ENCODE measurements at places on chromosomes 12 and 14.
A peak's percentile ranks its signal among the peaks of the same experiment; 100 is the strongest.

GRCh38 chr14:55724736-55725135, 144.7 kb downstream of the KTN1 start:
- no peak for DNase-seq

DNA sequence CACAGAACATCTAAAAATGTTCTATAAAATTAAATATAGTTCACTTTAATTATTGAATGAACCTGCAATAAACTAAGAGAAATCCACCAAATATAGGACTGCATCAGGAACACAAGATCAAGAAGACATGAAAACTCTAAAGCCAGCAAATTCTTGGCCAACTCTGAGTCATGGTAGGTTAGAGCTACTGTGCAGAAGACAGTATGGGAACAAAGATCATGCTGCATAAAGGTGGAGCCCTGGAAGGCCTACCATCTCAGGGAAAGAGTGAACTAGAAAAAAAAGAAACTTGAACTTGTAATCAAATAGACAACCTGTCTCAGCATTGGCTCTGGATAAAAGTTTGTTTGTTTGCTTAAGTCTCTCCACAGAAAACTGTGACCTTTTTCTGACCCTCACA, 66.9 kb upstream of the CNOT2 start:
- DNase-seq, result no peak

DNA sequence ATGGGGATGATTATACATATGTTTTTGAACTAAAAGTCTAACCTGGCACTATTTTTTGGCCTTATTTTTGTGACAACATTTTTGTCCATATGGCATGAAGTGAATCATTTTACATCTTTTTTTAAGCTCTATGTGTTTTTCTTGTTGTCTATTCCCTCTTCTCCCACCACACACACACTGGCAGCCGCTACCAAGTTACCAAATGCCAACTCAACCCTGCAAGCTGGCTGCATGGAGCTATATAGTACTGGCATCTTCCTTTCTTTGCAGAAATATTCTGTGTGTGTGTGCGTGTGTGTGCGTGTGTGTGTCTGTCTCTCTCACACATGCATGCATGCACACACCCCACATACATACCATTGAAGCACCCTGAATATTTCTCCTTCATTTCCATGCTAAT, 278.9 kb upstream of the SOX5 start:
- no peak for DNase-seq

GRCh38 chr14:37232907-37233481, 35.3 kb downstream of the MIPOL1 start:
- DNase-seq, result no peak

- DNase-seq, result no peak
Measured at GRCh38 chr12:44875417-44875953, 630 bp downstream of the NELL2 start.

GRCh38 chr12:128603573-128604115, 220.1 kb downstream of the SLC15A4 start:
- DNase-seq, result no peak

GRCh38 chr14:86540636-86541247, 1010.8 kb downstream of the FLRT2 start:
- no peak for DNase-seq

DNA sequence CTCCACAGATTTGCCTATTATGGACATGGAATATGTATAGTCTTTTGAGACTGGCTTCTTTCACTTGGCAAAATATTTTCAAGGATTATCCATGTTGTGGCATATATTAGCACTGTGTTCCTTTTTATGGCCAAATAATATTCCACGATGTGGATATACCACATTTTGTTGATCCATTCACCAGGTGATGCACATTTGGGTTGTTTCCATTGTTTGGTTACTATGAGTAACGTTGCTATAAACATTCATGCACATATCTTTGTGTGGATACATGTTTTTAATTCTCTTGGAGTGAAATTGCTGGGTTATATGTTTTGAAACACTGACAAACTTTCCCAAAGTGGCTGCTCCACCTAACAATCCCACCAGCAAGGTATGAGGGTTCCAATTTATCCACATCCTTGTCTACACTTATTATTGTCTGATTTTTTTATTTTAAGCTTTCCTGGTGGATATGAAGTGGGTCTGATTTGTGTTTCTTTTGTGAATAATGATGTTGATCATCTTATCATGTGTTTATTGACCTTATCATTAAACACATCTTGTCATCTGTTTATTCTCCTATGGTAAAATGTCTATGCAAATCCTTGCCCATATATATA, 116.2 kb upstream of the FRMD6 start:
- DNase-seq, result no peak

DNA sequence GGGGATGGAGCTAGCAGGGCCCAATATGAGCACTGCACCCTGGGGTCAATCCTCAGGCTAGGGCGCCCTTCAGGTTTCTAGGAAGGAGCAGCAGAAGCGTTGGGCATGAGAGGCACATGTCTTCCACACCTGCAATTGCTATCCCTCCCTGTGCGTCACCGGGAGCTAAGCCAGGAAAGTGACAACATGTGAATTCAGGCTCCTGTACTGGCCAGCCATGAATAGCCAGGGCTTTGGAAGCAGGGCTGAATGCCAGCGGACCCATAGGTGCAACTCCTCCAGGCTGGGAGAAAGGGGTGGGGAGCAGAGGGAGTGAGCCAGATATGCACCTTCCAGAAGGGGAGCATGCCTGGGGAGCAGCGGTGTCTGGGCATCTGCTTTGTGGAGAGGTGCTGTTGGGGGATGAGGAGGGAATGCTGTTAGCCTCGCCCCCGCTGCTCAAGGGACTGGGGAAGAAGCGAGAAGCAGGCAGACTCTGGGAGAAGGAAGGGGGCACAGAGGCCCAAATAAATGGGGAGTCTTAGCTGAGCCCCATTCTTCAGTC, 6.1 kb downstream of the HOXC5 start:
- no peak for DNase-seq

DNA sequence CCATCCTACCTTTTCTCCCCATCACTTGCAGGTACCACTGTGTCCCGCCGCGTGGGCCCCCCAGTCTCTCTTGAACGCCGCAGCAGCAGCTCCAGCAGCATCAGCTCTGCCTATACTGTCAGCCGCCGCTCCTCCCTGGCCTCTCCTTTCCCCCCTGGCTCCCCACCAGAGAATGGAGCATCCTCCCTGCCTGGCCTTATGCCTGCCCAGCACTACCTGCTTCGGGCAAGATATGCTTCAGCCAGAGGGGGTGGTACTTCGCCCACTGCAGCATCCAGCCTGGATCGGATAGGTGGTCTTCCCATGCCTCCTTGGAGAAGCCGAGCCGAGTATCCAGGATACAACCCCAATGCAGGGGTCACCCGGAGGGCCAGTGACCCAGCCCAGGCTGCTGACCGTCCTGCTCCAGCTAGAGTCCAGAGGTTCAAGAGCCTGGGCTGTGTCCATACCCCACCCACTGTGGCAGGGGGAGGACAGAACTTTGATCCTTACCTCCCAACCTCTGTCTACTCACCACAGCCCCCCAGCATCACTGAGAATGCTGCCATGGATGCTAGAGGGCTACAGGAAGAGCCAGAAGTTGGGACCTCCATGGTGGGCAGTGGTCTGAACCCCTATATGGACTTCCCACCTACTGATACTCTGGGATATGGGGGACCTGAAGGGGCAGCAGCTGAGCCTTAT, 9.2 kb downstream of the ARHGAP9 start:
- no peak for DNase-seq

DNA sequence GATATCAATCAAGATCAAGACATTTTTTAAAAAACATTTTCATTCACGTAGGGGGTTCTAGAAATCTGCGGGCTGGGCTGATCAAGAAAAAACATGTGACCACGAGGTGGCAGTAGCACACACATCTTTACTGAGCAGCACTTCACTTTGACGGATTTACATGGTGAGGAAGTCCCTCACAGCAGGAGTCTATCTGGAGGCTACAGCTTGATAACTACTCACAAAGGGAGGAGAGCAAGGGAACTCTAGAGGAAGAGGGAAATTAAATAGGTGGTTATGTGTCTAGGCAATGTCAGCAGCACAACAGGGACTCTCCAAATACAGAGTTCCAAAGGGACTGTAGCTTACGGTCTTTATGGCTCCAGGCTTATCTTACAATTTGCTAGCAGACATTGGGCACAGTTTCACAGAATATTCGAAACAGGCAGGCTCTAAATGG, 248.1 kb downstream of the DPY19L2 start:
- no peak for DNase-seq

GRCh38 chr14:56085471-56085870, 32.7 kb upstream of the PELI2 start:
- DNase-seq, result no peak

DNA sequence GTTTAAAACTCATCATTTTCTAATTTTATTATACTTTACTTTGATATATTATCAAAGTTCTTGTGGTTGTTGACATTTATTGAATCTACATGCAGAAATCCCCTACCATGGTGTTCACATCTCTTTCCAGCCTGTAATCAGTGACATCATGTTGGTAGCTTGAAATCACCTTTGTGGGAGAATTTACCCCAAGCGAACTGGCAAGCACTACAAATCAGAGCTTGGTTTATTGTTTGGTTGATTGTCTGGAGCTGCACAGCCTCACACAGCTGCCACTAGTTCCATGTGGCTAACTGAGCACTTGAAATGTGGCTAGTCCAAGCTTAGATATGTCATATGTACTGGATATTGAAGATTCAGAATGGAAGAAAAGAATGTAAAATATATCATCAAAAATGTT, 15.4 kb upstream of the KRT5 start:
- DNase-seq, result no peak

DNA sequence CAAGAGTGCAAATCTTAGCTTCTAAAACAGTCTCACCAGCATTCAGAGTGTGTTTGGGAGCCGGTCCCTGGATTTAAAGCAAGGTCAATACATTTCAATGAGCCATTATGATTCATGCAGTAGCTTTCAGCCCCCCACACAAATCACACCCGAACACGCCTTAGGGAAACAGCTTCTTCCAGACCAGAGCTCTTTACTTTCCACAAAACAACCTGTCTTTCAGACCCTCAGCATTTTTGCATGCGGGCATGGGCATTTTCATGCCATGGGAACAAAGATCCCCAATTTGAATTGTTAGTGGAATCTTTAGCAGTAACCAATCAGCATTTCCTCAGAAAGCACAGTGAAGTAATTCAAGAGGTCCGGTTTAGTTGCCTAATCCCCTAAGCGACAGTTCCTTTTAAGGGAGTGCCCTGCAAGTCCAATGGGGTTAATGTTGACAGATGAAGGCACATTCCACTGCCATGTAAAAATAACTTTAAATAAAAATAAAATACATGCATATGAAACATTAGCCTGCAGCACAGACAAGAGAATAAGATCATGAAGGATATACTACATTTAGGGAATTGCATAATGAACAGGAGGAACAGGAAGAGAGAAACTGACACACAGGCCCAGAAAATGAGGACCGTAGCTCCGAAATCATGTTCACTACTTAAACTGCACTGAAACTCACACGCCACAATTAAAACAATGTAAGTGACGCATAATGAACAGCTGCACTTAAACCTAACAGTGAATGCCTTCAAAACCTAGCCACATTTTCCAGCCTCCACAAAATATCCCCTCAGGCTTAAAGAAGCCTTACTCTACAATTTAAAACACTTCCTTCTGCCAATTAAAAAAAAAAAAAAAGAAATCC, 4.0 kb downstream of the VPS37B start:
- DNase-seq, result no peak

- peak; percentile 60 for DNase-seq
Measured at GRCh38 chr12:122951979-122952892, 14.0 kb downstream of the ABCB9 start.

DNA sequence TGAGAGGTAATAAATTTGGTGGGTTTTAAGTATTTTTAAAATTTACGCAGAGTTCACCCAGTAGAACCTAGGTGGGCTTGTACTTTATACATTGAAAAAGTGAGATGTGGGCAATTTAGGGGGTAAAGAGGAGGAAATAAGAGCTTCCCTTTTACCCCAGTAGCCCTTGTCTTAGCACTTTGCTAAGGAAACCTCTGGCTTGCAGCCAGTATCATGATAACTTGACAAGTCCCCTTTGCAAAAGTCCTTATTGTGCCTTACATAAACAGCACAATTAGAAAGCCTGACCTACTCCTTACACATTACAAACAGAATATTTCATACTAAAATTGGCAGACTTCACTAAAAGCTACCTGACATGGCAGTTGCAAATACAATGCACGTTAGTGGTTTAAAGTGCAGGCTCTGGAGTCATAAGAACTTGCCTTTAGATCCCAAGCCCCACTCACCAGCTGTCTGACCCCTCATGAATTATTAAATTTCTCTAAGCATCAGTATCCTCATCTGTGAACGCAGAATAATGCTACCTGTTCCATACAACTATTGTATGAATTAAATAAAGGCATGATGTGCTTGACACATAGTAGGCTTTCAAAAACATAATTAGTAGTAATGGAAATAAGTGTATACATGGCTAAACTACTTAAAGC, 53.2 kb upstream of the NELL2 start:
- no peak for DNase-seq

DNA sequence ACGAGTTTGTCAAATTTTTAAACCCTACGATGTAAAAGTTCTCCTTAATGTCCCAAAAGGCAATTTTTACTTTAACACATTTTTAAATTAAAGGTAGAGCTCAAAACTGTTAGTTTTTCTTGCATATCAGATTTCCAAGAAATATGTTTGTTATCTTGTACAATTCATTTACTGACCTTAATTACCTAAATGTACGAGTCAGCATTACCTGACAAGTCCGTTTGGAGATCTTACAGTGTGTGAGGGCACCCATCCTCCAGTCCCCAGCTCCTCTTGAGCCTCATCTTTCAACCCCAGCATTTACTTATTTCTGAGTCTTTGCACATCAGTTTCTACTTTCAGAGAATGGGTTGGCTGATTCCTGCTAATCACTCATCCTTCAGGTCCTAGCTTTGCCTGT, 23.7 kb downstream of the PPM1H start:
- no peak for DNase-seq

GRCh38 chr12:95790917-95791849, 619 bp upstream of the NTN4 start:
- DNase-seq, result no peak

GRCh38 chr12:111160350-111161241, 208.3 kb downstream of the PHETA1 start:
- no peak for DNase-seq

- no peak for DNase-seq
Measured at GRCh38 chr12:34163443-34163842, 141.1 kb downstream of the ALG10 start.

GRCh38 chr14:77649326-77649725, 32.9 kb upstream of the SPTLC2 start:
- DNase-seq, result no peak

GRCh38 chr12:118448341-118448740, 72.0 kb downstream of the SUDS3 start:
- DNase-seq, result no peak

GRCh38 chr14:70827347-70827746, 18.0 kb upstream of the MAP3K9 start:
- no peak for DNase-seq

- no peak for DNase-seq
Measured at GRCh38 chr14:105430042-105430441, 10.4 kb downstream of the MTA1 start.
